ENCODE measurements at places on chromosomes 5 and 9.

- DNase-seq = no peak
Measured at GRCh38 chr5:73189871-73190376, 16.9 kb downstream of the TMEM174 start.

- no peak for DNase-seq
Measured at GRCh38 chr9:24044576-24044975, 218.5 kb upstream of the ELAVL2 start.

- DNase-seq = no peak
Measured at GRCh38 chr5:151253605-151253950, 593 bp downstream of the GM2A start.

GRCh38 chr5:172293054-172293744, 9.6 kb upstream of the UBTD2 start:
- DNase-seq = peak; percentile 32

DNA sequence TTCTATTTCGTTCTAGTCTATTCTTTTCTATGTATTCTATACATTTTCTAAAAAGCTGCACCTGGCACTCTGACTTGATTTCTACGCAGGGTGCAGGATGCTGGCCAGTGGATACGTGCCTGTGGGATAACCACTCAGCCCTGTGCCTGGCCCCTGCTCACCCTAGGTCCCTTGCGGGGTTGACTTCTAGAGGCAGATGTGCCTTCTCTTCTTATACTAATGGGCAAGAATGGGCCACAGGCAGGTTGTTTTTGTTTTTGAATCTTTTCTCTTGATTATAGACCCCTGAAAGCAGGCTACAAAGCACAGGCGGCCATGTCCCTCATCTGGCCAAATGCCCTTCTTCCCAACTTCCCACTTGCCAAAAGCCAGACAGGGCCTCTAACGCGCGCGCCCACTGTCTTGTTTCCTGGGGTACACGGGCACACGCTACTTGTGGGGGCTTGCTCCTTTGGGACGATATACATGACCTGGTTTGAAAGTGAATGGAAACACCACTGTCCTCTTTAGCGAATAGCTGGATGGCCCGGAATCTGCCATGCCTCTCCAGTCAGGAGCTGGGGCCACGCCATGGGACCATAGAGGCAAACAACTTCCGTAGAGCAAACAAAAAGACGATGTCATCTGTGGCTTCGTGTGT, 162.7 kb upstream of the IRX2 start:
- DNase-seq = no peak

- DNase-seq = no peak
Measured at GRCh38 chr5:5339257-5339656, 83.2 kb upstream of the ICE1 start.

GRCh38 chr9:14686168-14686567, 7.1 kb downstream of the ZDHHC21 start:
- no peak for DNase-seq

DNA sequence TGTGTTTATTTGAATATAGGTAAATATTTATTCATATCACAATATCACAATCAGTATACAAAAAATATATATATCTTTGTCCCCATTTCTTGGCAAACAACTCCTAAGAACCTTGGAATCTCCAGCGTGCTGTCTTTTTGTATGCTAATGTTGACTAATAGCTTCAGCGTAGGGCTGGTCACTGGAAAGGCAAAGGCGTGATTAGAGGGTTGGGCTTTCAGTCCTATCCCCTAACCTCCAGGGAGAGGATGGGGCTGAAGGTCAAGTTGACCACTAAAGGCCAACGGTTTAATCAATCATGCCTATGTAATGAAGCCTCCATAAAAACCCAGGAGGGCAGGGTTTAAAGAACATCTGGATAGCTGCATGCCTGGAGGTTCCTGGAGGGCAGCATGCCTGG, 79.6 kb upstream of the BNC2 start:
- DNase-seq = no peak

GRCh38 chr5:151580239-151580638, 10.9 kb downstream of the FAT2 start:
- DNase-seq = no peak

- DNase-seq = peak; percentile 65
Measured at GRCh38 chr5:14581891-14582796, 552 bp downstream of the OTULINL start.

DNA sequence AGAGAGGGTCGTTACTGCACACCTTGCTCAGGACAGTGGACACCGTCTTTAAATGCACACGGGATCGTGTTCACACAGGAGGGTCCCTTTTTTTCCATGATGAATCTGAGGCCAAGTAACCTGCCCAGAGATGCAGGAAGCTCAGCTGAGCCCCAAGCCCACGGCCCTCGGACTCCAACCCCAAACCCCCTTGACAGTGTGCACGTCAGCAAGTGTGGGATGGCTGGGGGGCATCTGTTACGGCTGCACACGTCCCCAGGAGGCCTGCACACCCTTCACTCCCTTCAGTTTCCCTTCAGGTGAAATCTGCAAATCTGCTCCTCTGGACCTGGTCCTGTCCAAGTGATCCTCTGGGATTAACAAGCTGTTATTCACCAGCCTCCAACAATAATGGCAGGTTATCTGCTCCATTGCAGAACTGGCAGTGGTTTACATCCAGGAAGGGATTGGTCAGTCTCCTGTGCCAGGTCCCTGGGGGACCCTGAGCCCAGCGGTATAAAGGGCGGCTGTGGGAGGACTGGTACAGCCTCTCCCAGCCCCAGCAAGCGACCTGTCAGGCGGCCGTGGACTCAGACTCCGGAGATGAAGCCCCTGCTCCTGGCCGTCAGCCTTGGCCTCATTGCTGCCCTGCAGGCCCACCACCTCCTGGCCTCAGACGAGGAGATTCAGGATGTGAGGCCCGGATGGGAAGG, at the start of gene LCN1:
TSS of gene LCN1 (plus strand) at position 525 of the 692 bp plus-strand sequence. CDS start at position 583, 58 bp downstream.
- DNase-seq = no peak

DNA sequence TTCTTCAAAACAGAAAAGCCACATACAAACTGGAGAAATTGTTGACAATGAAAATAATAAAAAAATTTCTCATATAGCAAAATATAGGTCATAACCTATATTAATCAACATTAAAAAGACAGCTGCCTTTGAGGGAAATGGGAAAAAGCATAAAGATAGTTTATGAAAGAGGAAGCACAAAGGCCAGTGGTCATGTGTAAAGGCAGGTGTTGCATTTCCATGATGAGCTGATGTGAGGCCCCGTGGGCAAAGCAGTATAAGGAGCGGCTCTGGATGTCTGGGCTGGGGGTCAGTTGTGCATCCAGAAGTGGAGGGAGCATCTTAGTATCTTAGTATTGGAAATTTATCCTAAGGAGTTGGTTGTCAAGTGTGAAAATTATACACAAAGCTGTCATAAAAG, 18.3 kb downstream of the NDUFS6 start:
- DNase-seq = no peak

- DNase-seq = no peak
Measured at GRCh38 chr5:115336201-115336720, 39.8 kb upstream of the CCDC112 start.

- DNase-seq = no peak
Measured at GRCh38 chr9:17739022-17739421, 160.2 kb downstream of the SH3GL2 start.

- DNase-seq = no peak
Measured at GRCh38 chr9:36625006-36625615, 52.4 kb downstream of the MELK start.

DNA sequence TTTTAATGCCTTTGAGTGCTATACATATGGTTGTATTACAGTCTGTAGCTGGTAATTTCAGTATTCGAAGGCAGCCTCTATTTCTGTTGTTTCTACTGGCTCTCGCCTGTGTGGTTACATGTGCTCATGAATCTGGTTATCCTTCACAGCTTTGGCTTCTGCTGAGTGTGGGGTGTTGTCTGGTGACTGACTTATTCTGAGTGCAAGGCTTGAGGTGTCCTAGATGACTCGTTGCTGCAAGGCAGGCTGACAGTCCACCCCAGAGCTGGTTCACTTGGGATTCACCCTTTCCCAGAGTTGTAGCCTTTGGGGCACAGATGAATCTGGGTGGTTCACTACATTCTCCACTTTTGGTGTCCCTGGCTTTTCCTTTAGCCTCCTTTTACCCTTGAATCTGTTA, 41.4 kb downstream of the PDE8B start:
- no peak for DNase-seq

DNA sequence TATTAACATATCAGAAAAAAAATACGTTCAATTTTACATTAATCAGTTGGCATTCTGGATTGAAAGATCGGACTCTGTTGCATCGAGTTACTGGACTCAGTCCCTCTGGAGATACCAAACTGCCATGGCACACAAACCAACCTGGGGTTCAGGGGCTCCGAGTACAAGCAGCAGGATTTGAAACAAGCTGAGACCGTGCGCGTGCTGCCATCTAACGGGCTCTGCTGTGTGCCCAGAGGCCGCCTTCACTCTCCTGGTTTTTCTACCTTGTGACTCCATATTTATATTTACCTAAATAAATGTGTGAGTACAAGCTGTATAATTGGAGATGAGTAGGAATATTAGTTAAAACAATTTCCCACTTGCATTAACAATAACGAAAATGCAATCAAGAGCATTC, 48.2 kb downstream of the ANXA1 start:
- DNase-seq = no peak

DNA sequence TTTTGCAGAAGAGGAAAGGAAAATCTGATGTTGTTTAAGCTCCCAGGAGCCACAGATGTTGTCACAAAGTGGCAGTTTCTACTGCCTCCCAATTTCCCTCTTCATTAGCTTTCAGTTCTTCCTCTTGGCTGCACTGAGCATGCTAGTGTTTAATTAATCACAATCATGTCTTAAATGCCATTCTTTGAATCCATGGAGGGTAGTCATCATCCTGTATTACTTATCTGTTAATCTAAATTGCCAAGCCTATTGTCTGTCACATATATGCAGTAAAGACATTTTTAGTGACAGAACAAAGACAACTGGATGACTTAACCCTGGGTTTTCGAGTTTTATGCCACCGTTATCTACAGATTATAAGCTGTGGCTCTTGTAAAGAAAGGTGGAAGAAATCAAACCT, 14.7 kb downstream of the KLHL9 start:
- no peak for DNase-seq

GRCh38 chr9:119788921-119789320, 419.7 kb upstream of the BRINP1 start:
- no peak for DNase-seq

- DNase-seq = no peak
Measured at GRCh38 chr5:39779831-39780230, 355.1 kb upstream of the DAB2 start.
